Iris pigment epithelial cell (primary cell): ENCODE measurements at places on chromosomes 2 and 18.
A peak's percentile ranks its signal among the peaks of the same experiment; 100 is the strongest.

- DNase-seq, result no peak
Observed at GRCh38 chr2:71250935-71251334, 24.0 kb upstream of the PAIP2B start.

DNA sequence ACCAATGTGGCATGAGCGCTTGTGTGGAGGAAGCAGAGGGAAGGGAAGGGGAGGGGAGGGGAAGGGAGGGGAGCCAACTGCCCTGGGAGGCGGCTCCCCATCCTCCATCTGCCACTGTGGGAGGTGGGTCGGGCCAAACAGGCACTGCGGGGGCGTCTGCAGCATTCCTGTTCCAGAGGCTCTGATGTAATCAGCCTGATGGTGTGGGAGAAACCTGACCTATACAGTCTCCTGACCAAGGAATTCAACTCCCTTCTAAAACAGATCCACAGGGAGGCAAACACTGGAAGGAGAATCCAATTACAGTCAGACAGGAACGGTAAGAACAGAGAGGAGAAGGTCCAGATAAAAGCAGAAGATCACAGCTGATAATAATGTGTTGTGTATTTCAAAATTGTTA, 88.8 kb downstream of the CD8B2 start:
- peak; percentile 91 for DNase-seq

- no peak for DNase-seq
Observed at GRCh38 chr2:53964987-53965687, 5.7 kb downstream of the PSME4 start.

DNA sequence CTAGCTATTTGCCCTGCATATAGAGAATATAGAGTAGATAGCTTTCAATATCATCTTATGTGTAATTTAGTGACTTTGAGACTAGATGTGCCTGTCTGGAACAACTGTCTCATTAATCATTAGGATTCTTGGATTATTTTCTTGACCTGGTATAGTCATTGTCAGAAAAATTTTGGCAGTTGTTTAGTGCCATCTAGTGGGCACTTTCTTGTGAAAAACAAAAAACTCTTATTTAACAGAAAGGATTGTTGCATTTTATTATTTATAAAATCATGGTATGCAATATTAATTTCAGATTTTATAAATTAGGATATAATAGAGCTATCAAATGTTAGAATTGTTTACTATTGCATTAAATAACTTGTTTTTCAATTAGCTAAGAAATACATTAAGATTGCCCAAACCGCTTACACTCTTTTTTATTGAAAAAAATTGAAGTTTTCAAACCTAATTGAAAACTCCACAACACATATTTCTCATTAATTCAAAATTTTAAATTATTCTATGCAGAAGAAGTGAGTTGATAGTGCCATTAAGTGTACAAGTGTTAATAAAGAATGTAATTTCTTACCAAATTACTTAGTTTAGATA, 80.3 kb downstream of the DYNAP start:
- DNase-seq, result peak; percentile 44

DNA sequence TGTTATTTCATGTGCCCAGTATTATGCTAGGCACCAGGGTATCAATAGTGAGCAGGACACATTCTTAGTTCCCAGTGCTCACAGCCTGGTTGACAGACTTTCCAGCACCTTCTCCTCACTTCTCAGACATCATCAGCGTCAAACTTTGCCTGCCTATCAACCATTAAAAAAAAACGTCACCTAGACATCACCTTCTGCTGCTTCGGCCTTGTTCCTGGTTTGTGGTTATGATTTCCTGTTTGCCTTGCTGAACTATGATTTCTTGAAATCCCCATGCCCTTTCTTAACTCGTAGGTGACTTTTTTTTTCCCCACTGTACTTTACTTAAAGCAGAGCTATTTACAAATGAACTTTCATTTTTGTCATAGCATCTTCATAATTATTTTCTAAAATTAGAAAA, 60.4 kb upstream of the NABP1 start:
- peak; percentile 45 for DNase-seq

GRCh38 chr2:216388046-216388884, 16.0 kb upstream of the MARCHF4 start:
- DNase-seq, result no peak

DNA sequence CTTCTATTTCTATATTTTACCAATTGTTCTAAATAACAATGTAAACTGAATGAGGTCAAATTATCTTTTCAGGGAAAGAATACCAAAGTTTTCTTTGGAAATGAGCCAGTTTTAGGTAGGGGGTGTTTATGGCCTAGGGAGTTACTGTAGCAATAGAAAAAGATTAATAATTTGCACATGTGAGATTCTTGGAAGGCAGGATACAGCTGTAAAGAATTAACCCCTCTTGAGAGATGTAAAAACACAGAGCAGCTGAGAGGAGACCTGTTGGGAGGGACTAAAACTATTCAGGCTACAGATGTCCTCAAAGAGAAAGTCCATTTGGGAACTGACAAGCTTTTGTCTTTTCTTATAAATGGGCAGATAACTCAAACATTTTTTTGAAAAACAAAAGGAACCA, 182.2 kb downstream of the FIGN start:
- no peak for DNase-seq

DNA sequence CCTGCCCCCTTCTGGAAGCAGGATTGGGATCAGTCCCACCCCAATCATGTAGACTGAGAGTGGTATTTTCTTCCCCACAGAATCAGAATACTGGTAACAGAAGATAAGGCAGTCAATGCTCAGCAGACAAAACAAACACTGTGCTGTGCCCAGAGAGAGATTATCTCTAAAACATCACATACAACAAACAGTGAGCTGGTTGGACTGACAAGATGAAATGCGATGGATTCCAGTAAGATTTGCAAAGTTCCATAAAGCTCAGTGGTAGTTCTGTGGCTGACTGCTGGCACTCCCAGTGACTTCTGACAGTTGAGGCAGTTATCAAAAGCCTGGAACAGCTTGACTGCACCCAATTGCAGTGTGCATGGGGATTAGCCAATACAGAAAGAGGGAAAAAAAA, 311.5 kb upstream of the MGAT5 start:
- no peak for DNase-seq

DNA sequence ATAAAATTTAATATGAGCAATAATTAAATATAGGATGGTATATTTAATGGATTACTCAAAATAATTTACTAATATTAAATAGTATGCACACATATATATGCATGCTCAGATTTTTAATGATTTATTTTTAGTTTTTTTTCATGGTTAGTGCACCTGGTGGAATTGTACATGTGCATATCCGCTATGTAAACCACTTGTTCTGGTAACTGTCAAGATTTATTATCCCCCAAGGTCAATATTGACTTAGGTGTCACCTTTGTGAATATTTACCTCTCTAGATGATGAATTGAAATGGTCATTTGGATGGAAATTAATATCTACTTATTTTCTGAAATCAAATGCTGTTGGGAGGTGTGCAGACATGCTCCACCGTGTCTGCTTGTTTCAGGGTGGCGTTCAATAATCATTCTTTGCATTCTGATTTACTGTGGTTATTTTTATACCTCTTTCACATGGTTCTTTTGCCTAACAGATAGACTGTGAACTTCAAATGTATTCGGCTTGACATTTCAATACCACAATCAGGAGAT, 14.7 kb downstream of the CNTNAP5 start:
- no peak for DNase-seq
